ENCODE measurements at places on chromosomes 6 and 20.

- no peak for DNase-seq
Measured at GRCh38 chr6:13526727-13527670, 39.6 kb upstream of the GFOD1 start.

- no peak for DNase-seq
Measured at GRCh38 chr6:144476286-144476685, 191.2 kb downstream of the UTRN start.

- no peak for DNase-seq
Measured at GRCh38 chr6:111418971-111419693, 63.9 kb downstream of the REV3L start.

- no peak for DNase-seq
Measured at GRCh38 chr6:18400831-18401446, 13.8 kb downstream of the RNF144B start.

- DNase-seq, result no peak
Measured at GRCh38 chr6:159008656-159009288, 8.8 kb upstream of the RSPH3 start.

DNA sequence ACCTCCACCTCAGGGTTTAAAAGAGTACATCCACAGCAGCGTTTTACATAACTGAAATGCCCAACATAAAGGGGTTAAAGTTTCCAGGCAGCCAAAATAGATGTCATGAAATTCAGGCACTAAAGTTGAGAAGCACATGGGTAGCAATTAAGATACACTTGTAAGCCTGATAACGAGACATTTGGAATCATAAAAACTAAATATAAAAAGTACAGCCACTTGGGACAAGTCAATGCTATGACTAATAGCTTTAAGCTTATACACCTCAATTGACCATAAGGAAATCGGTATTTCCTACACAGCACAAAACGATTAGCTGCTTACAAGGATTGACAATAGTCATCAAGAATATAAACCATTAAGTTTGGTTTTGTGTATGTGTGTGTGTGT lies 11.8 kb downstream of the LOC128125822 start:
- DNase-seq, result no peak

GRCh38 chr6:33731751-33732282 lies 14.9 kb downstream of the IP6K3 start:
- DNase-seq, result no peak

DNA sequence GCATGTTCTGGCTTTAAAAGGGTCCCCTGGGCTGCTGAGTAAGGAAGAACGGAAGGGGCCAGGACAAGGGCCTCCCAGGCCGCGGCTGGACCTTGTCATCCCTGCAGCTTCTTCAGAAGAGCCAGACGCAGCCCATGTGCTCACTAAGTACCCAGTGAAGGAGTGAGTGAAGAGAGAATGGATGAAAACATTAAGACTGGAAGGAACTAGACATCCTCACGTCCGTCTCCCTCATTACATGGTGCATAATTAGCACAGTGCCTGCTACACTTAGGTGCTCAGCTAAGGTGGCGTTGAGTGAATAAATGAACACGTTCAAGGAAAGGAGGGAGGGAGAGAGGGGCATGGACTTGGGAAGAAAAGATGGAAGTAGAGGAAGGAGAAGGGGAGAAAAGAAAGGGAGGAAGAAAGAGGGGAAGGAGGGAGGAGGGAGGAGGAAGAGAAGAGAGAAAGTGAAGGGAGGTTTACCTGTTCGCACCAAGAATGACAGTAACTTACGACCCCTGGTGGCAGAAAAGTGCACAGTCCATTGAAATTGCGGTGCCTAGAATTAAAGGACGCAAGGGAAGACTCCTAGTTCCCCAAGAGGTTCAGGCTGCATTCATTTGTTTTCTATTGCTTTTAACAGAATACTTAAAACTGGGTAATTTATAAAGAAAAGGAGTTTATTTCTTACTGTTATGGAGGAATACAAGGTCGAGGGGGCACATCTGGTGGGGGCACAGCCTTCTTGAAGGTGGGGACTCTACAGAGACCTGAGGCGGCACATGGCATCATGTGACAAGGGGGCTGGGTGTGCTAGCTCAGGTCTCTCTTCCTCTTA lies 8.0 kb downstream of the TP53RK start:
- DNase-seq, result no peak

DNA sequence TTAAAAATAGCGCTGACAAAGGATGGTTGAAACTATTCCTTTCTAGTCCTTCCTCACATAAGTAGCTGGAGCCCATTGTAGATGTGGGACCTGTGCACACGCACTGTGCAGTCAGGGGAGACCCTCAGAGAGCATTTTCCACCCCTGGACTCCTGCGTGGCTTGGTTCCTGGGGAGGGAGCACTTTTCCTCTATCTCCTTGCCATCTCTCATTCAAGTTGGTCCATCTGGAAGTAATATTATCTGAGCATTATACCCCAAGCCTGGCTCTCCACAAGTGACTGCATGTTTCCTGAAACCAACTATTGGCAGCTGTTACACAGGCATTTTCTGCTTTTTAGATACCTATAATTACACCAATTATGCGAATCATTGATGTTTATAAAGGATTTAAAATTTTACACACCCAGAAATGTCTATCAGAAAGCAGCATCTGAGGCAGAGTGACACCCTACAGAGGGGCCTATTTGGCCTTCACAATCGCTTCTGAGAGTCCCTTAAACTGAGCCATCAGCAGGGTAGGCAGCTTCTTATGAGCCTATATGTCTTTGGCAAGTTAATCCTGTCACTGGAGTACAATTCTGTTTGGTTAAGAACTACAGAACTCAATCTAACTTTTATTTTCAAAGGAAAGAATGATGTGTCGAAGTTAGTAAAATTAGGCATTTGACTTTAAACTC lies 18.7 kb downstream of the SOX4 start:
- DNase-seq, result no peak

DNA sequence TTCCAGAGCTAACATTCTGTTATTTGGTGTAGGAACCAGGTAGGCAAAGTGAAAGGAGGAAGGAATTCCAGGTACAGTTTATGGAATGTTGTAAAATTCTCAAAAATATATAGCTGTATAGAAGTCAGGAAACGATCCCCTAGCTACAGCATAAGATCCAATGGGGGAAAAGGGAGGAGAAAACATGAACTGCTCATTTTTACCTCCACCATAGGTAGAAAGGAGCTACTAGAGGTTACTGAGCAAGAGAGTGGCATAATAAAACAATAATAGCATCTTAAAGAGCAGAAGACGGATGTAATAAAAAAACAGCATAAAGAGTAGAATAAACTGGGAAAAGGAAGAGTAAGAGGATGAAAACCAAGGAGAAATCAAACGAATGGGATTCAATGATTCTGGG lies 26.9 kb downstream of the EPB41L2 start:
- no peak for DNase-seq

- no peak for DNase-seq
Measured at GRCh38 chr20:1816384-1817381, 78.5 kb upstream of the SIRPA start.

DNA sequence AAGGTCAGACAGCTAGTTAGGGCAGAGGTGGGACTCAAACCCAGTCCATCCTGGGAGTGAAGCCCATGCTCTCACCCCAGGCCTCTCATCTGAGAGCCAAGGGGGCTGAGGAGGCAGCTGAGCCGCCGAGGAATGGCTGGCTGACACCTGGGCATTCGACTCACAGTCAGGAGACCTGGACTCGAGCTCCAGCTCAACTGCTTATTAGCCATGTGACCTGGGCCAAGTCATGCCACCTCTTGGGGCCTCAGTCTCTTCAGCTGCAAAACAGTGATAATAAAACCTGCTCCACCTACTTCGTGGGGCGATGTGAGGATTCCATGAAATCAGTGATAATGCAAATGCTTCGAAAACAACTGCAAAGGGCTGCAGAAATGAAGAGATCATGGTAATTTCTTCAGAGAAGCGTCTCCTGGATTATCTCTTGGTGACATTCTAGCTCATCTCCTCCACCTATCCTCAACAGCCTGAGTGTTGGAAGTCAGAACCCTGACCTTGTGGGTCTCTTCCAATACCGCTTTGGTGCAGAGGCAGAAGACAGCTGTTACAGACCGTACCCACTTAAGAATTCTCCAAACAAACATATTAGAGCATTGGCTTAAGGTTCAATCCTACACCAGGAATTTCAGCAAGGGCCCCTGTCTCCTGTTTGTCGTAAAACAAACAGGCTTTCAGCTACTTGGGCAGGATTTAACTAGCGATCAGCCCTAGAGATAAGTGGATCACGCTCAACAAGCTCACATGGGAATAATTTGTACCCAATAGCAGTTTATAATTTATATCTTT lies 60.0 kb upstream of the PIM1 start:
- no peak for DNase-seq

DNA sequence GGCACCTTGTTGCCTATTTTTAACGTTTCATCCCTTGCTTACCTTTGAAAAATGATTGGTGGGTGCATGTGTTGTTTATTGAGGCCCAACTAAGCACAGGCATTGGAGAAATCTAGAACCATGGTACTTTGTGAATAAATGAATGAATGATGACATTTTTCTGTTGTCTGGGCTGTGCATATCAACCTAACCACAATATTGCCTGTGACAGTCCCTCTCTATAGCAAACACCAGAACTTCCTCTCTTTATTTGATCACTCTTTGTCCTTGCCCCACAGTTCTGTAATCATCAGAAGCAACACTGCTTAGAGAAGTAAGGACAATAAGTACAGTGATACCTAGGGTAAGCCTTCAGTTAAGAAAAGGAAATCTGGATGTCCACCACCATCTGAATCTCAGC lies 75.1 kb downstream of the TBC1D7 start:
- DNase-seq, result no peak

DNA sequence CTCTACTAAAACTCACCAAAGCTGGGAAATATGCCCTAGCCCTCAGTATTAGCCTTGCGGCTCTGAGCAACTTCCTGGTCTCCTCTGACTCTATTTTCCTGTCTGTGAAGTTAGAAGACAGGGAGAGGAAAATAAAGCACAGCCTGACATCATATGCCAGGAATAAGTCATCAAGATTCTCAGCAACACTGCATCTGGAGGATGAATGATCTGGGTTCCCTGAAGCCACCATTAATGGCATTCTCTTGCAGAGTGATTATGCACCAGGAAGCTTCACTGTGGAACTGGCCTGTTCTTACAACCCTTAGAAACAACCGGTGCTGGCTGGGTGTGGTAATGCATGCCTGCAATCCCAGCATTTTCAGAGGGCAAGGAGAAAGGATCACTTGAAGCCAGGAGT lies 12.4 kb downstream of the ADGRF5 start:
- no peak for DNase-seq

DNA sequence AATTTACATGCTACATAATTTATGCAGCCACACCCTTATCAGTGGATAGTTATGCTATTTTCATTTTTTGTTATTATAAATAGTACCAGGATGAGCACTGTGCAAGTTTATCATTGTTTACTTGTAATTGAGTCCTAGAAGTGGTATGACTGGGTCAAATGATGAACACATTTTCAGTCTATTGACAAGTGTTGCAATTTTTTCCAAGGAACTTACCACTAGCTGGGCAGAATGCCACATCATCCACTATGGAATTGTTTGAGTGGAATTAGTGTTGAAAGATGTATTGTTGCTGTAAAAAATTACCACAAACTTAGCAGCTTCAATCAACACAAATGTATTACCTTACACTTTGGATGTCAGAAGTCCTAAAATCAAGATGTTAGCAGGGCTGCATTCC lies 38.1 kb upstream of the OPN5 start:
- DNase-seq, result no peak

GRCh38 chr20:38245753-38246152 lies 14.8 kb downstream of the KIAA1755 start:
- DNase-seq, result no peak

GRCh38 chr20:19269737-19270340 lies 57.4 kb downstream of the SLC24A3 start:
- DNase-seq, result no peak

DNA sequence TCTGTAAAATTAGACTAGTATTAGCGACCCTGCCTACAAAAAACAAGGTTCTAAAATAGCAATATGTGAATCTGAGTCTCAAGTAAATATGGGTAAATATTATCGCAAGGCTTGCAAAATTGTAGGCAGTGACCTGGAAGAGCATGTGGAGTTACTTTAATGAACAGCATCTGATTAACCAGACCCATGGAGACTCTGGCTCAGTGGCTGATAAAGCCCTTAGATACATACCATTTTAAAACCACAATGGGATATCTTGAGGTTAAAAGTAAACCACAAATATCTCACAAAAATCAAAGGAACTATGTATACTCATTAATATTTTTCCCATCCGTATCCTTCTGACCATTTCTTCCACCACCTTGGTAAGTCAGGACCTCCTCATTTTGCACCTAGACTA lies 187.0 kb downstream of the MTFR2 start:
- no peak for DNase-seq

DNA sequence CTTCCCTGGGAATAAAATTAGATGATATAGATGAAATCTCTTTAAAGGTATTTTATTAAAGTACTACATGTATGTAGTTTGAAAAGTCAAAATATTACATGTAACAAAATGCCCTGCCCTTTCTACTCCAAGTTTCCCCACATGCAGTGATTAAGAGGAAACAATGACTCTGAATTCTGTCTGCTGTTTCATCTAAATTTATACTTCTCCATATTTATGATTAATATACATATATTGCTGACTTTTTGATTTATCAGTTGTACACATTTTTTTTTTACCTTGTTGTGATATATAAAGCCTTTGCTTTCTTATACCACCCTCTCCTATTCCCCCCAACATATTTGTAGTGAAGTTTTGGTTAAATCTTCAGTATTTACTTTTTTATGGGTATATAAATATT lies 127.9 kb downstream of the ZFAND3 start:
- no peak for DNase-seq

DNA sequence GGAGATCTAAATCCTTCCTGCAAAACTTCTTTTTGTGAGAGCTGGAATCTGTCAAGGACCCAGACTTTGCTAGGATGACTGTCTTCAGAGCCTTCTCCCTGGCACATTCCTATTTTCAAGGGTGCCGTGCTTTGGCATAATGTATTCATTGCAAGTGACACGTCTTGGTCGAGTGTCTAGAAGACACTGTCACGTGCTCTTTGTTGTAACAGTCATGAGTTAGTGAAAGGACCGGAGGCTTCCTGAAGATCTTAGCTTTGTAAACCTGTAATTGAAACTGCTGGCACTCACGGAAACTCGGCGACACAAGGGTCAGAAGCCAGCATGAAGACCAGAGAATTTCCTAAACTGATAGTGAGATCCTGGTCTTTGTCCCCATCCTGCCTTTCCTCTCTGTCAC lies 19.7 kb upstream of the TAGAP start:
- DNase-seq, result no peak

DNA sequence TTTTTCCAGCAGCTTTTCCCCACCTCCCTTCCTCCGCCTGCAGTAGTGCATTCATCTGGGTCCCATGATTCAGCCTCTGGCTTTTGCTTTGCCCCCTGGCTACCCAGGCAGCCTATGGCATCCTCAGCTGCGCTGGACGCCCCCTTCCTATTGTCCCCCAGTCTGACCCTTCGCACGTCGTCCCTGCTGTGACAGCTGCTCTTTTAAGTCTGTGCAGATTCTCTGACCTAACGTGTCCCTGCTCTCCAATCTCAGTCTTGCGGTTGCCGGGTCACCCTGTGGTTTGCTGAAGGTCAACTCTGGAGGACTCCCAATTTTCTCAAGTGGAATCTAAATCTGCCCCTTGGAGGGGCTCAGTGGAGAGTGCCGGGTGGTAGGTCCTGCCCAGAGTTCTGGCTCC lies 294.3 kb downstream of the CDC5L start:
- DNase-seq, result no peak

Measured in esophagus squamous epithelium (tissue), 5 donors.